ENCODE measurements at places on chromosomes 3 and 15. TPM values are rescaled to one million over a fixed set of nuclear protein-coding genes. Genes with fewer than 3 reads are reported as not detected.

Gene GOLGA8S
- 0.08 TPM for total RNA-seq

Gene OXTR
- 0.24 TPM for total RNA-seq

Gene CTSH
- total RNA-seq = 34.4 TPM

Gene SLC22A14
- 0.11 TPM for total RNA-seq

Gene KNG1
- 1.2 TPM for total RNA-seq

Gene JMJD7
- total RNA-seq = 7.8 TPM

Gene EOMES
- 0.20 TPM for total RNA-seq

Gene DNASE1L3
- 6.2 TPM for total RNA-seq

Gene ZNF502
- total RNA-seq = 3.5 TPM

Gene WDR49
- not detected for total RNA-seq

Gene MELTF
- 15.7 TPM for total RNA-seq

Gene AMT
- 24.5 TPM for total RNA-seq

Gene TUSC7
- total RNA-seq = not detected

Gene PARP14
- total RNA-seq = 22.8 TPM

Gene MRAS
- 2.2 TPM for total RNA-seq

Gene CPLX3
- total RNA-seq = not detected

Gene APOD
- 7.2 TPM for total RNA-seq

Gene IQCF5
- total RNA-seq = not detected

Gene AEN
- total RNA-seq = 13.8 TPM

Gene LRRC49
- 2.4 TPM for total RNA-seq

Gene MYZAP
- total RNA-seq = 11.7 TPM

Gene SEMA5B
- total RNA-seq = 0.40 TPM

Gene EBLN2
- total RNA-seq = 3.1 TPM

Gene THPO
- not detected for total RNA-seq

Gene CAPN3
- total RNA-seq = 6.8 TPM

Gene RFX7
- total RNA-seq = 10.6 TPM

Gene SLC15A2
- 1.4 TPM for total RNA-seq

Gene NDUFAF3
- total RNA-seq = 98.4 TPM

Gene TNNC1
- total RNA-seq = 1.5 TPM

Gene CP
- total RNA-seq = 5.6 TPM

Gene MNS1
- 0.58 TPM for total RNA-seq

Gene GOLGA6A
- total RNA-seq = not detected

Gene SEMA6D
- 34.7 TPM for total RNA-seq

Gene ALDH1A3
- 3.8 TPM for total RNA-seq

Gene SOX14
- total RNA-seq = not detected

Gene CDHR4
- not detected for total RNA-seq

Gene AHSG
- total RNA-seq = 1.9 TPM

Gene PAK6
- 4.9 TPM for total RNA-seq

Gene COL8A1
- 0.42 TPM for total RNA-seq

Gene GNAT1
- not detected for total RNA-seq

Gene GOLGA8H
- total RNA-seq = 0.40 TPM

Gene AGTR1
- total RNA-seq = 0.47 TPM

Gene EPB42
- not detected for total RNA-seq

Gene SLC6A1
- 0.05 TPM for total RNA-seq

Gene GPR160
- 56.4 TPM for total RNA-seq

Gene FGD5
- total RNA-seq = 4.4 TPM

Gene SPG11
- total RNA-seq = 95.3 TPM
